ENCODE measurements at places on chromosomes 3 and 15.

DNA sequence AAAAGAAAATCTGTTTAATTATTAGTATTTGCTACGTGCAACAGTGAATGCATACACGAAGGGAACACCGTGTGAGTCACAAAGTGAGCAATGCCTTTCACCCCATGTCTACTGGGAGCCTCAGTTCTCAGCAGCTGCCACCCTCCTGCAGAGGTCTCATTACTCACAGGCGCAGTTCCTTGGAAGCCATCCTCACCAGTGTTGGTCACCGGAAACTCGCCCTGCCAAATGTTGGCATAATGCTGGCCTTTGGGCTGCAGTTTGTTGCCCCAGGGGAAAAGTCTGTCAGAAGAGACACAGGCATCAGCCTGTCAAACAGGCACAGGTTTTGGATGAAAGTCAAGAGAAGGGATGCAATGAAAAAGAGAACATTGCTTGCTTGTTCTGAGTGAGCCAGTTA is 50.1 kb downstream of the SUMF1 start:
- peak; percentile 100 for DNase-seq

DNA sequence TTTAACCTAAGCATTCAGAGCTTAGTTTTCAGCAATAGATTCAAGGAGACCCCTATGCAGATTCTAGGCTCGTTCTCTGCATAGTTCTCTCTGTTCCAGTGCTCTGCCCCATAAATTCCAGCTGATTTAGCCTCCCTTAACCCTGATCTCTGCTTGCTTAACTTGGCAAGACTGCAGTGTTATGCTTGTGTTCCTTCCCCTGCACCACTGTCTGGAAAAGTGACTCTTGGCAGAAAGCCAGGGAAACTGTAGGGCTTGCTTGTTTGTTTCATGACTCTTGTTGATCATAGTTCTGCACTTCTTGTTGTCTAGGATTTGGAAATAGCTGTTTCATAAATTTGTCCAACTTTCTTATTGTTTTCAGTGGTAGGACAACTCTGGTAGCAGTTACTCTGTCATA is 40.1 kb downstream of the ANAPC13 start:
- DNase-seq = peak; percentile 60

GRCh38 chr3:12946649-12947316 is 105.4 kb upstream of the RPL32 start:
- peak; percentile 93 for DNase-seq

DNA sequence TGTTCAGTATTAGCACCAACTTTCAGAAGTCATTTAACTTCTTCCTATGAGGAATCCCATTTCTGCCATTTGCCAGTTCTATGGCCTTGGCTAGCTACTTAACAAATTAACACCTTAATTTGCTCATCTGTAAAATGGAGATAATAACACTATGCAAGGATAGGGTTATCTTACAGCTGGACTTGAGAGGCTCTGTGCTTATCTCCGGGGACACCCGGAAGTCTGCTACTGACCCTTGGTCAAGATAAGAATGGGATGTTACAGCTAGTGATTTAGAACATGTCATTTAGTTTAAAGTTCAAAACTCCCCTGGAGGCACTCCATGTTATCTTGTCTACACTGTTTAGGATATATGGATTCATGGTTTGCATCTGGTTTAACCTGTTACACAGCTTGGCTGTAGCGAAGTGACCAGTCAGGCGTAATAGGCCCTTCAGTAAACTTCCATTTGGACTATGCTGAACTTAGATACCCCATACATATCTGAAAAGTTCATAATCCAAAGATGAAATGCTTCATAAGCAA is 156.0 kb upstream of the CD96 start:
- no peak for DNase-seq

DNA sequence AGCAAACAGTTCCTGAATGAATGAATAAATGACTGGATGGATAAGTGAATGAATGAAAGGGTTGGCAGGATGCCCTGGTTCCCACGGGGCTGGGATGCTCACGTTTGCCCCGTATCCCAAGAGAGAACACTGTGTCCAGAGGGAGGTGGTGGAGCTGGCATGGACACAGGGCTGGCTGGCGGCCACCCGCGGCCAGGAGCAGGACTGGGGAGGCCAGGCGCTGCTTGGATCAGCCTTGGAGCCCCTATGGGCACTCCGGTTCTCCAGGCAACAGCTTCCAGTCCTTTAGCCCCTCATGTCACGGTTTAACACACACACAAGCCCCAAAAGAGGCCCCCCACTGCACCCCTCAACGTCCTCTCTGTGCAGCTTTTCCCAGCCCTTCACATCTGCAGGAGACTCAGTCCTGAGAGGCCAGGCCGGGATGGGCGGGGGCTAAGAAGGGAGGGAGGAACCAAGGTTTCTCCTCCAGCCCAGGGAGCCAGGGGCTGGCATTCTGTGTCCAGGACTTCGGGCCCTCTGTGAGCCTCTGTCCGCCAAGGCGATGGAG is 86.0 kb upstream of the ALDH1L1 start:
- DNase-seq = no peak

GRCh38 chr3:139310474-139310933 is 33.3 kb upstream of the MRPS22 start:
- peak; percentile 45 for DNase-seq

GRCh38 chr15:72222393-72222792 is 8.6 kb downstream of the PKM start:
- DNase-seq = peak; percentile 98

- peak; percentile 44 for DNase-seq
Observed at GRCh38 chr3:13159890-13160289, 86.7 kb upstream of the IQSEC1 start.

DNA sequence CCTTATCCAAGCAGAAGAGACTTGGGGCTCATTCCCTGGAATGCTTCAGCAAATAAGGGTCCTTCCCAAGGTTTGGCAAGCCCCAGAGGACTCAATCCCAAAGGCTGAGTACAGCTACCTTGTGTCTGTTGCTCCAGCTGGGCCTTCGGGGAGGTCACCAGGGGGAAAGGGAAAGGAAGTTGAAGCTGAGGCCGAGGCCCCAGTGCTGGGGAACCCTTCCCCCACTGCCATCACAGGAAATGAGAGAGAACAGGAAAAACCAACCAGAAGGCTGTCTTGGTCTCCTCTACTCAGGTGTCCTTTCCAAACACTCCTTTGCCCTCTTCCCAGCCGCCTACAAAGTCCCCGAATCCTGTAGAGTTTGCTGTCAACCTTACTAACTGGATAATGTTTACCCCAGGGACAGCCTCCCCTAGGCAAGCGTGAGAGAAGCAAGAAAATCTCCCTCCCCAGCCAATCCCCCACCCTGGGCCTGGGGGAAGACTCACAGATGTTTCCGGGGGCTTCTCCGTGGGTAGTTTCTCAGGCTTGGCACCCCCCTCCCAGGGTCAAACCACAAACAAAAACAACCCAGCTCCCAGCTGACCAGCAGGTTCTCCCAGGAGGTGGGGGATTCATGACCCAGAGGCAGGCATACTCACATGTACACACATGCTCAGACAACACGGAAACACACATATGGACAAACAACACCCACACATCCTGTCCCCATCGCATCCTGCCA is 5.5 kb downstream of the CSRNP1 start:
- DNase-seq = peak; percentile 55

DNA sequence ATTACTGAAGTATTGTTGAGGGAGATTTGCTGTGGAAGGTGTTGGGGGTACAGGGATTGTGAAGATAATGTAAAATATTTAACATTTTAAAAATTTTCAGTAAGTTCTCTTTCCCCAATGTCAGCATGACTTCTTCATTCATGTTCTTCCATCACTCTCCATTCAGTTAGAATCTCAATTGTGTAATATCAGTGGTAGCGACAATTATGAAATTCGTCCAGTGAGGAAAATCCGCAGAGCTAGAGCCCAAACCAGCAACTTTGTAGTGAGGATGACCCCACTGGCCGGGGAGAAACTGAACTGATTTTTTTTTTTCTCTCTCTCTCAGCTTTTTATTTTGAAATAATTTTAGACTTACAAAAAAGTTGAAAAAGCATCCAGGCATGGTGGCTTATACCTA is 171.7 kb downstream of the PGPEP1L start:
- DNase-seq = no peak

DNA sequence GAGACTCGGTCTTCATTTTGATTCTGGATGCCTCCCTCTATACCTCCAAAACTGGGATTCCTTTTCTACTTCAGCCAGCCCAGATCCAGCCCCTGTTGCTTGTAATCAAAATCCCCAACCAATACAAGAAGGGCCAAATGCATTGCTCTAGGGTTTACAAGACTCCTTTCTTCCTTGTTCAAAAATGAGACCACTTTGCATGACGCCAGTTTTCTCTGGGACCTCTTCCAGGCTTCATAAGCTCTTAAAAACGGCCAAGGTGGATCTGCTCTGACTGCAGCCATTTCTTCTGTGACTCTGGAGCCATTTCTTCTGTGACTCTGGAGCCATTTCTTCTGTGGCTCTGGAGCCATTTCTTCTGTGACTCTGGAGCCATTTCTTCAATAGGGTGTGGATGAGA is 71.9 kb downstream of the ADAMTS17 start:
- DNase-seq = no peak

DNA sequence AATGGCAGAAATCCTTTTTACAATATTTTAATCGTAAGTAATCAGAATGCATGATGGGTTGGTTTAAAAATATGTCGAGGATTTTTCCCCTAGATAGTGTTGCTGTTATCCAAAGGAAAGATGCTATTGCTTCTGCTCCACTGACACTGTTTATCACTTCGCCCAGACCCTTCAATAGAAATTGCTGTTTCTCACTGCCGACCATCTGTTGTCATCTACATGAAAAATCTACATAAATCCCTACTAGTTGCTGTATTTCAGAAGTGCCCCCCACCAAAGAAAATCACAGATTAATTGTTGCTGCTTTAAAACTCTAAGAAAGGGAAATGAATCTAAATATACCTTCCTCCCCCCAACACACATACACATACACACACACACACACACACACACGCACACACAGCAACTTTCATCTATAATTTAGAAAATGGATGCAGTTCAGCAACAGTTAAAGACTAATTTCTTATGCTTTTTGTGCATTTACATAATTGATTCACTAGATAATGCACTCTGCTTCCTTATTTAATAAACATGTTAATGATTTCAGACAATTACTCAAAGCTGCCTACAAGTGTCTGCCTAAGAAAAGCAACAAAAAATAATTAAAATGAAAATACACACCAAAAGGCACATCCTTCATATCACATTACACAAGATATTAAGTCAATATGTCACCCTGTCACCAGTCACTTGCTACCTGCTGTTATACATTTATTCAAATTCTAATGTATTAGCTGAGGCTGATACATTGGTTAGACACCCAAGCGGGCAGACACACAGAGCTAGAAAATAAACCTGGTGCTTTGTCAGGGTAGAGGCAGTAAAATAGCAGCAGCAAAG is 82.8 kb downstream of the RORA start:
- DNase-seq = no peak

- peak; percentile 89 for DNase-seq
Observed at GRCh38 chr15:31434588-31435260, 108.1 kb downstream of the KLF13 start.

GRCh38 chr3:153372326-153372725 is 210.3 kb downstream of the RAP2B start:
- peak; percentile 93 for DNase-seq

DNA sequence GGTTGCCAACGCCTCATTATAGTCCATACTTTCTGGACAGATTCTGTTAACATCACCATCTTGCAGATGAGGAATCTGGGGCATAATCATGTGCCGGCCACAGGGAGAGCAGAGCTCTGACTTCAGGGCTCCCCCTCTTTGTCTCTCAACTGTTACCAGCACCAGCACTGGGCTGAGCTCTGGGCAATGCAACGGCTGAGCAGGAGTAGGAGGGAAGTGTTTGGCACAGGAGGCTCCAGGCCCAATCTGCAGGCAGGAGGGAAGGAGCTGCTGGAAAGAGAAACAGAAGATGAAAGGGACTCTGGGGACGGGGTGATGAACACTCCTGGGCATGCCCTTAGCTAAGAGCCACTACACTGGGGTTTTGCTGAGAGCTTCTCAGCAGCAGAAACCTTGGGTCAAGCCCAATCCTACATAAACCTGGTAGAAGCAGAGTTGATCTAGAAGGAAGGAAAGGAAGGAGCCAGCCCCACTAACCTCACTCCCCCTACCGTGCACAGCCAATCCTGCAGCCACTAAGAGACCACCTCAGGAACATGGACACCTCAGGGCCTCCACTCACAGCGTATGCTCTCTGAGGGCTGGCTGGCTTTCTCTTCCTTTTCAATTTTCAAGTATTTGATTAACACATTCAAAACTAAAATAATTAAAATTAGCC is 73.1 kb upstream of the SPATA12 start:
- no peak for DNase-seq

- peak; percentile 75 for DNase-seq
Observed at GRCh38 chr15:51907136-51907862, 64.3 kb downstream of the LEO1 start.

DNA sequence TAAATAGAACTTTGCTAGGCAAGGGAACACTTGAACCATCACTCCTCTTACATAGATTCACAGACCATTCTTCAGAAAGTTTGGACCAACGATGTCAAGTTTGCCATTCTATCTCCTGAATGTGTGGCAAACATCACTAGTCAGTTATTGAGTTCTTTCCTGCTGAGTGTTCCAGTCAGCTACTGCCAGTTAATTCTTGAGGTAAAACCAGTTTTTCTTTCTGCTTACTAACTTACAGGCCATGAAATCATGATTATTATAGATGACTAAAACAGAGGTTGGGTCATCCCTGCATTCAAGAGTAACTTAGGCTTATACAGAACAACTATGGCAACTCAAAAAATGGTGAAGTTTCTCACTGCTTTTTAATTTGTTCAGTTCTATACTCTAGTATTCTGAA is 88.2 kb downstream of the AP4E1 start:
- peak; percentile 90 for DNase-seq

DNA sequence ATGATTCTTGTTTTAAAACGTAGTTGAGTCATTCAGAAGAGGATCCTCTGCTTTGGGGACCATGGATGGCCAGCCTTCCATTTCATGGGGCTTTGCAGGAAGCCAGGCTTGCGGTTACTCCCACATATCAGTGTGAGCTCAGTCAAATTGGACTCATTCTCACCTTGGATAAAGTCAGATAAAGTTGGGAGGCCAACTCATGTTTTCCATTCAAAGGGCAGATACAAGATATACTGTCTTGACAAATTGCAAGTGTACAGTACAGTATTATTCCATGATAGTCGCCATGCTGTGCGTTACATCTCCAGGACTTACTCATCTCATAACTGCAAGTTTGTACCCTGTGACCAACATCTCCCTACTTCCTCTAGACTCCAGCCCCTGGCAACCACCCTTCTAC is 25.5 kb upstream of the B3GNT5 start:
- no peak for DNase-seq

- peak; percentile 92 for DNase-seq
Observed at GRCh38 chr3:37237252-37237651, 62.9 kb upstream of the LRRFIP2 start.

- DNase-seq = no peak
Observed at GRCh38 chr3:191889756-191890155, 428.8 kb downstream of the PYDC2 start.

- DNase-seq = peak; percentile 30
Observed at GRCh38 chr3:108548304-108548703, 37.9 kb upstream of the MYH15 start.

DNA sequence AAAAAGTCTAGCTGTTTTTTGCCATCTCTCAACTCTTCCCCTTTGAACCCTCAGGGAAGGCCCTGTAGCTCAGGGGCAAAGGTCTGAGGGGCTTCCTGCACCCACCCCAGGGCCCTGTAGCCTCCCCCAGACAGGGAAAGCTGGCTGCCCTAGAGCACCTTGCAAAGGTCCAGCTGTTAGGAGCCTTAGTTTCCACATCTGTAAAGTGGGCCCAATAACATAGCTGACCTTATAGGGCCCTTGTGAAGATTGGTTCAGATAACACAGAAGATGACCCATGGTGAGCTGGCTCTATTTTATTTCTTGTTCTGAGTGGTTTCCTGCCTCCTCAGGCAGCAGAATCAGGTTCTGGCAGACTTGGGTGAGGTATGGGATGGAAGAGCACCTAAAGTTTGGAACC is 55.2 kb upstream of the SMAD6 start:
- peak; percentile 14 for DNase-seq

- DNase-seq = no peak
Observed at GRCh38 chr3:143895805-143896204, 47.5 kb upstream of the SLC9A9 start.

All from epithelial cell of esophagus (primary cell).